NCI-H1048 (cell line): ENCODE measurements at places on chromosomes 16 and 17.

DNA sequence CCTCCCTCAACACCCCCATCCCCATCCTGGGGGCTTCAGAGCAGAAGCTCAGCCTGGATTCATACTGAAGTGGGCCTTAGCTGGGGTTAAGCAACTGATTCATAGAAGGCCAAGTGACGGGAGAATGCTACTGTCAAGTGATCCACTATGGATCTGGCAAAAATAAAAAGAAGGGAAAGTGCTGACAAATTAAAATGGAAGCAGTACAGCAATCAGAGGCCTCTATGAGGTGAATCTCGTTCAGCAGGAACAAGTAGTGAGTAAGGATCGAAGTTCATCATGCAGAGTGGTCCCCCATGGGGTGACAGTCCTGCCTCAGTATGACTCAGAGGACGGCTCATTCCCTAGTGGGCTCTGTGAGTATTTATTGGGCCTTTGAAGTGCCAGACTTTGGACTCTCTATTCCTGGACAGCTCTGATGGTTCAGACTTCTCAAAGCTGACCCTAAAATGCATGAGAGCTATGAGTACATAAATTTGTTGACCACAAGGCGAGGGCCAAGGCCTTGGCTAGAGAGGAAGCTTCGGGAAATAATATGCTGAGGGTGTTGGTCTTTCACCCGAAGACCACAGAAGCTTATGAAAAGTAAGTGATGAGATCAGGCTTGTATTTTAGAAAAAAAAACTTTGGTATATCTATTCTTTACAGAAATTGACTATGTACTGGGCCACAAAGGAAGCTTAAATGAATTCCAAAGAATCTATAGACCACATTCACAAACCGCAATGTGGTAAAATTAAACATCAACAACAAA, 5.3 kb upstream of the NSMCE1 start:
- no peak for DNase-seq

GRCh38 chr16:801584-802363, 1.2 kb upstream of the GNG13 start:
- no peak for DNase-seq

GRCh38 chr16:89193576-89194293, 6.6 kb downstream of the SLC22A31 start:
- no peak for DNase-seq

GRCh38 chr17:57356719-57357391, 100.5 kb downstream of the MSI2 start:
- DNase-seq: no peak

- DNase-seq: no peak
These were observed 180.0 kb upstream of the CACNG3 start for GRCh38 chr16:24075931-24076716.

DNA sequence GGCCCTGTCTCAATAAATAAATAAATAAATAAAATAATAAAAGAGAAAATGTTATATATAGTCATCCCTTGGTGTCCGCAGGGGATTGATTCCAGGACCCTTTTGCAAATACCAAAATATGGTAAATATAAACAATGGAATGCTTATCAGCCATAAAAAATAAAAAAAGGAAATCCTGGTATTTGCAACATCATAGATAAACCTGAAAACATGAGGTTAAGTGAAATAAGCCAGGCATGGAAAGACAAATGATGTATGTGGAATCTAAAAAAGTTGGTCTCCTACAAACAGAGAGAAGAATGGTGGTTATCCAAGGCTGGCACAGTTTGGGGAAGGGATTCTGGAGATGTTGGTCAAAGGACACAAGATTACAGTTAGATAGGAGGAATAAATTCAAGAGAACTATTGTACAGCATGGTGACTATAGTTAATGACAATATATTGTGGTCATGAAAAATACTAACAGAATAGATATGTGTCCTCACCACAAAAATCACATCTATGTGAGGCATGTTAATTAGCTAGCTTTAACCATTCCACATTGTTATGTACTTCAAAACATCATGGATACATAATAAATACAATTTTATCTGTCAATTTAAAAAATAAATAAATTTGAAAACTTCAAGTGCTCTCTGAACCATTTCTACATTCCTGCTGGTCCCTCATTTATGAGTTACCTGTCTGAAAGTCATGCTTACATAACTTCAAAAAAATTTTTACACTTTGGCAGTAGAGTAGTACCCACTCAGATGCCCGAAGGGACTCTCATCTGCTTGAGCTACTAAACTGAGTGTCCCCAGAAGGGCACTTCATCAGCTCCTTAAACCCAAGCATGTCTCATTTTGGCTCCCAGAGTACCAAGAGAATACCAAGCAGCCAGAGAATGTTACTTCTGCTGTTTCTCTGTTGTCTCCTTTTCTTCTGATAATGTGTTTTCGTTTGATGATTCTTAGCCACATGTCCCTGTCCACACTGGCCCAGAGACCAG, 26.6 kb downstream of the N4BP1 start:
- no peak for DNase-seq

GRCh38 chr17:63832455-63832854, 5.0 kb upstream of the FTSJ3 start:
- no peak for DNase-seq

- DNase-seq: no peak
These were observed 24.1 kb upstream of the HOXB13 start for GRCh38 chr17:48752399-48753288.

DNA sequence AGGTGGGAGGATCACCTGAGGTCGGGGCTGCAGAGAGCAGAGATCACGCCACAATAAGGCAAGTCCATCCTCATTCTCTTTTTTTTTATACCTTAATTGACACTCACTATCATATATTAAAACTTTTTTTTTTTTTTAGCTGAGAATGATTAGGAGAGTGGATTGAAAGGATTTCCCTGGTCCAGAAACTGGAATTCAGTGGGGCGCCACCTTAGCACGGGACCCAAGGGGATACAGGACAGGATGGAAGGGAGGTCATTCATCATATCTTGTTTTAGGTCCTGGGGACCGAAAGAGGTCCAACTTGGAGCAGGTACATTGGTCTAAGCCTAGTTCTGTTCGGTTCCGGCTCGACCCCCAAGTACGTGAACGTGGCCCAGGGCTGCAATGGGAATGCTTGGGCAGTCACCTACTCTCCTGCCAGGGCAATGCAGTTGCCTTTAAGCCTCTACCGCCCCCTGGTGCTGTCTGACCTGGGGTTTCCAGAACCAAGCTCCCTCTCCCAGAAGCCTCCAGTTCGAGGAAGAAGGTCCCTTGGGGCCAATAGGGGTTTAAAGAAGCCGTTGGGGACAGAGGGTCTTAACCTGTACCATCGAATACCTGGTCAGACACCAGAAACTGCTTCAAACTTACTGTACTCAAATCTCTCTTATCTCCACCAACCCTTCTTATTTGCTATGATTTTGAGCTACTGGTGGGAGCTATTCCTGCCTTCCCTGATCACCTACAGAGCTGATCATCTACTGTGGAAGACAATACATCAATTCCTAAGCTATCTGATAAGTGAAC, 19.9 kb upstream of the GPATCH8 start:
- no peak for DNase-seq

DNA sequence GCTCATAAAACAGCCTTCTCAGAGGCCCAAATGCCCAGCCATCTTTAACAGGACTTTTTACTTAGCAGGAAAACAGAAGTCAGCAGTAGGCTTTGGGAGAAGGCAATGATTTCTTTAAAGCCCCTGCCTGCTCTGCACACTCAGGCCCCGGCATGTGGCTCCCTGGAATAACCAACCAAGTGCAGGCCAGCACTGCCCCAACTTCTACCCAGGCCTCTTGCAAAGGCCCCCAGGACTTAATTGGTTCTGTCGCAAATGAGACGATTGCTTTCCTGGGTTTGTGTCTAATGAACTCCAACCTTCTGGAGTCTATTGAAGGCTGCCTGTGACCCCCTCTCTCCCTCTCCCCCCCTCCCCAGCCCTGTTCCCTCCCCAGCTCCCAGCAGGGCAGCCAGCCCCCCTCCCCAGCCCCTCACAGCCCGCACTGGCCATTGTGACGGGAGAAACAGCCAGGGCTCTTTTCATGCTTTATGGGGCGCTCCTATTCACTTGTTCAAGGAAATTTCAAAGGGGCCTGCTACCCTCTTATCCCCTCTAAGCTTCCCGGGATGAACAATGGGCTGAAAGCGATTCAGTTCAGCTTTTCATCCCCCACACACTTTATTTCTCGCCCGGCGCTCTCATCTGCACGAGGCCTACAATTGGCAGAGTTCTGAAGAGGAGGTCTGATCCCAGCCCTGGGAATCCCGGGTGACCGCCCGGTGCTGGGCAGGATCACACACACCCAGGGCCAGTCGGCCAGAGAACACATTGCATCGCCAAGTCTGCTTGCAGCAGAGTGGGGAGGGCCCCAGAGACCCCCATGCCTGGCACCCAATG, 15.5 kb downstream of the AXIN2 start:
- DNase-seq: no peak

DNA sequence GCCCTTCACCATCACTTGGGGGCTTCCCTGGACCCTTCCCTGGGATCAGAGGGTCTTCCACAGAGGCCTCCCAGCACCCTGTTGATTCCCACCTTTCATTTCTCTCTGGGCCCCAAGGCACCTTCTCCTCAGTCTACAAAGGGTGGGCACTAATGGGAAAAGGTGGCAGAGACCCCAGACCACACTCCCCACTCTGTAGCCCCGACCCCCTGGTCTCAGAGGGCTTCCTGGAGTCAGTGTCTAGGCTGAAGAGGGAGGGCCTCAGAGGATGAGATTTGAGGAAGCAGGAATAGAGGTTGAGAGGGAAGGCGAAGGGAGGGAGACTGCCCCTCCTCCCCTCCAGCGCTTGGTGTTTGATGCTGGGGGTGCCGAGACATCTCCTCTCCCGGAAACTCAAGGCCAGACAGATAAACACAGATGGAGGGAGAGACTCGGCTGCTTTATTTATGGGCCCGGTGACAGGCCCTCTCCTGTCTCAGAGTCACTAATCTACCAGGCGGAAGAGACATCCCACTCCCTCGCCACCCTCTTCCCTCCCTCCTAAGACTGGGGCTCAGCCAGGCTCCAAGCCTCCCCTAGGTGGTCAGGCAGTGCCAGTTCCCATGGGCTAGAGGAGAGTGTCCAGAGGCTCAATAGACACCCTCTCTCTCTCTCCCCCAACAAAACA, 18.5 kb upstream of the SP2 start:
- no peak for DNase-seq

DNA sequence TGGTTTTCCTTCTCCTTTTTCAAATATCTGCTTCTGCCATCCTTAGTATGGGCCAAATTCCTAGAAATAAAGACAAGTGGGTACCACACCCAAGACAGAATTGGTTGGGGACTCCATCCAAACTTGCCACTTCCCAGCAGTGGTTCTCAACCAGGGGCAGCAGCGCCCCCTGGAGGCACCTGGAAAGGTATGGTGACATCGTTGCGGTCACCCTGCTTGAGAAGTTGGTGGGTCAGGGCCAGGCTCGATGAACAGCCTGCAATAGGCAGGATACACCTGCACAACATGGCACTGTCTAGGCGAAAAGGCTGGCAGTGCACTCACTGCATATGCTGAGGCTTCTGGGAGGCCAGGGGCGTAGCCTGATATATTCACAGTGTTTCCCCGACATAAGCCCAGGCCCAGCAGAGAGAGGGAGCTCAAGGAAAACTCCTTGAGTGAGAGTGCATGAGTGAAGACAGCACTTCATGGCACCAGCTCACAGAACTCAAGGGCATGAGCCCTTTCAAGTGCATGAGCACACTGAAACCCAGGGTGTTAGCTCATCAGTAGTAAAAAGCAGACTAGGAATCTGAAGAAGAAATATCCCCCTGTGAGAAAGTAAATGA, 57.7 kb downstream of the CMC2 start:
- peak; percentile 8 for DNase-seq

DNA sequence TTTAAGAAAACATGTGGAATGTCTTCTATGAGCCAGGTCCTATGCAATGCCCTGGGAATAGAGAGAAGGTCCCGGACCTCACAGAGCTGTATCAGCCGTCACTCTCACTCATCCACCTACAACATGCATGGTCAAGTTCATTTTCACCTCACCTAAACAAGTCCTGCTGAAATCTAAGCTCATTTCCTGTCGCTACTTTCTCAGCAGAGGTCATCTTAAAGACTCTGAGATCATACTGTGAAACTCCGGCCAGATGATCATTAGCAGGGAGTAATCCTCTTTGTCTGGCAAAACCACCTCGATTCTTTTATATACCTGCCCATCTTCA, 66.2 kb upstream of the LYRM9 start:
- no peak for DNase-seq

GRCh38 chr16:85878875-85879274, 20.1 kb upstream of the IRF8 start:
- no peak for DNase-seq

DNA sequence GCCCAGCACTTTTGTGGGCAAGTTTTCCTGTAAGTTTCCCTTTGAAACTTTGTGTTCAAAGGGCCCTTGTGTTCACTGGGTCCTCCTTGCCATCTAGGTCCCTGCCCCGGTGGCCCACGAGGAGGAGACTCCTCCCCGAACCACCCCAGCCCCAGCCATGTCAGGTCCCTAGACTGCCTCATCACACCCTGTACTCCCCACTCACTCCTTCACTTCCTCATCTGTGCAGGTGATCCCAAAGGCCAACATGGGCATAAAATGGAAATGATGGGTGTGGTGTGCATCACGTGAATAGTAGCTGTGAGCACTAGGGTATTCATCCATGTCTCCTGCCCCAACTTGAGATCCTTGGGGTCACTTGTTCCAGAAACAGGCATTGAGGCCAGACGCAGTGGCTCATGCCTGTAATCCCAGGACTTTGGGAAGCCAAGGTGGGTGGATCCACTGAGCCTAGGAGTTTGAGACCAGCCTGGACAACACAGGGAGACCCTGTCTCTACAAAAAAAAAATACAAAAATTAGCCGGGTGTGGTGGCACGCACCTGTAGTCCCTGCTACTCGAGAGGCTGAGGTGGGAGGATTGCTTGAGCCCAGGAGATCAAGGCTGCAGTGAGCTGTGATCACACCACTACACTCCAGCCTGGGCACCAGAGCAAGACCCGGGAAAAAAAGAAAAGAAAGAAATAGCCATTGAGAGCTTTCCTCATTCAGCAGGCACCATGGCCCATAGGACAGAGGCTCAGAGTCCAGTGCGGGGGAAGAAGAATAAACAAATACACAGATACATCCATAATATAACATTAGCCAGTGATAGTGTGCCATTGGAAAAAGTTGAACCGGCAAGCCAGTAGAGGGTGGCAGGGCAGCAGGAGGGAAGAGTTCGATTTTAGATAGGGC, 74.5 kb downstream of the KATNIP start:
- no peak for DNase-seq

- DNase-seq: no peak
These were observed 250.7 kb downstream of the RBFOX3 start for GRCh38 chr17:79360196-79360595.

- DNase-seq: no peak
These were observed 66.3 kb downstream of the MPRIP start for GRCh38 chr17:17108451-17109049.

GRCh38 chr16:60907645-60908044, 1128.6 kb downstream of the CDH8 start:
- no peak for DNase-seq

DNA sequence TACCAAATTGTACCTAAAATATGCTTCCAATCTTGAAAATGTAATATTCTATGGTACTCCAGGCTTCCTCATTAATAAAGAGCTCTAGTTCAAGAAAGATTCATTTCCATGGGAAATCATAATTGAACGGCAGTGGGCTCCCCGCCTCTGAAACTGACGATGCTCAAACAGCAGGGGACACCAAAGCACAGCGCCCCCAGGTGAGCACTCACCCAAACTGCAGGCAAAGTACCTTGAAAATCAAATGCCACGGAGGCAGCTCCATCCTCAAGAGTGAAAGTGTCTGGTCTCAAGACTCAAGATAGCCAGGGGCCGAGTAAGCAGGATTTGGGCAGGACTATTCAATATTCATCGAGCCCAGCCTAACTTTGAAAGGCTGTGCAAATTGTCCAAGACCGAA, 217.4 kb upstream of the TNRC6C start:
- DNase-seq: no peak

- DNase-seq: no peak
These were observed 17.1 kb downstream of the USP36 start for GRCh38 chr17:78823282-78824046.
